Fibroblast of the aortic adventitia (primary cell): ENCODE measurements at places on chromosomes 11 and 22.

- DNase-seq, result peak; percentile 58
Observed at GRCh38 chr22:18024276-18024939, at the start of gene MICAL3. Gene MICAL3, minus strand, starts transcription at chr22:18024561. Its CDS starts 117,749 bp downstream, at chr22:17906812.

GRCh38 chr11:14764579-14765527, 121.2 kb downstream of the PDE3B start:
- DNase-seq, result peak; percentile 47

DNA sequence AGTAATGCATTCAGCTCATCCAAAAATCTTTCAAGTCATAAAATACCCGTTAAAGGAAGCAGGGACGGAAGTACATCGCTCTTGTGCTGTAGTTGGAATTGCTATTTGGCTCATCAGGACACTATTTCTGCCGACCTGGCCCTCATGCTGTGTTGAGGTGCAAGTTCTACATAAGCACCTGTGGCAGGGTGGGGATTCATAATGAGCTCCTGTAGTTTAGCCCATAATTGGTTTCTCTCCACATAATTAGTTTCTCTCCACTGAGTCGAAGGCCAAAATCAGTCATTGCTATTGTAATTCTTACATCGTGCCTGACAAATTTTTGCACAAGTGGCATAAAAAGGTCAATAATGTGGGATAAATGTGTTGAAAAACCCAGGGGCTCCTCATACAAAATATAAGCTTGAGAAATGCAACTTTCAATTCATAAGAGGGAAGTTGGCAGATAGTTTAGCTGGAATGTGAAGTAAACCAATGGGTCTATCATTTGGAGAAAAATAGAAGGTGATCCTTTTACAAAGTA, 14.9 kb upstream of the ISX start:
- no peak for DNase-seq

DNA sequence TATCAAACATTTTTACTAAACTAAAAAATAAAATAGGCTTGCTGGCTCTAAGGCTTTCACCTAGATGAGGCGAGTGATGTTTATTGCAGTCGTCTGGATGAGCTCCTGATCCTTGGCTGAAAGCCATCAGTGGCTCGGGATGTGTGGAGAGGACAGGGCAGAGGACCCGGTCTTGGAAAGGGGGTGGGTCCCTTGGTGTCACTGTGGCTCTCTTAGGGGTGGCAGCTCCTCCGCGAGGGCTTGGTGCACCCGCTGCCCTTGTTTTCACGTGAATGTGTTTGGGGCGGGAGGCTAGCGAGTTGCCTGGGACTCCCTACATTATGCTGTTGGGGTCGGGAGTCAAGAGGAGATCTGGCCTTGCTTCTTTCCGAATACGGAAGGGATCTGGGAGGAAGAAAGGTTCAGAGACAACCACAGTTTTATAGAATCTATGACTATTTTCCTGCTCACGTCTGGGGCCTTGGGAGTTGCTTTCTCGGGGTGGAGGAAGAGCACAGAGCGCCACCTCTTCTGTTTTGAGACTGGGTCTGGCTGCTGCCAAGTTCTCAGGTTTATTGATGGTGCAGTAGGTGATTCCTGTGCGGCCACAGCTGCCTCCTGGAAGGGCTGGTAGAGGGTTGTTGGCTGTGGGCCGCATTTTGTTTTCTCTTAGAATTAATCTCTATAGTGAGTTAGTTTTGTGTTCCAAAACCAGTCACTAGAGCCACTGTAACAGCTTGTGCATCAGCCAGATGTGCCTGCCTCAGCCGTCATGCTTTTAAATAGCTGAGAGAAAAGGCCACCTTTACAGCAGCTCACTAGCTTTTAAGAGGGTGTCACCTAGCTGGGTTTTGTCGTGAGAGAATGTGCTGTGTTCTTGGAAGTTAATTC, 12.8 kb downstream of the TBC1D22A start:
- DNase-seq, result no peak

DNA sequence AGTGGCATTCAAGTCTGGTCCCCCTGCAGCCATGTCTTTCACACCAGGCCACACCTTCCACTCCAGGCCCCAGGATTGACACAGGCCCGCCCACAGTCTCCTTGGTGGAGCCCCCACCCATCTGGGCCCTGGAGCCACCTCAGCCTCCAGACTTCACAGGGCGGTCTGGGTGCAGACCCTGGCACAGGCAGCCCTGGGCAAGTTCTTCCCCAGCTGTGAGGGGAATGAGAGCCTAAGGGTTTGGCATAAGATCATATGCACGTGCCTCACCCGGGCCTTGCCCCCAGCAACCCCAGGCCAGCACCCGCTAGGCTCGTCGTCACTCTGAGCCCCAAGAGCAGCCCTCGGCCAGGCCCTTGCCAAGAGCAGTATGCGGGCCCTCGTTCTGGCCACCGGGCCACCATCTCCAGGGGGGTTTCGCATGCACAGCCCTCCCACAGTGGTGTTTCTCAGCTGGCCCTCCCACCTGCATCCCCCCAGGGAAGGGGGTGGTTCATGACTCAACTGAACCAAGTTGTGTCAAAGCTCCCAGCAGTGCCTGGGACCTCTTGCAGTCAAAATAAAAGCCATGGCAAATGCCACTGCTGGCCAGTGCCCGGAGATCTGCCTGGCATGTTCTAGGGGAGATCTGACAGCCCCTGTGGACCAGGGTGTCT, 70.4 kb upstream of the KCNQ1OT1 start:
- no peak for DNase-seq

GRCh38 chr11:122664188-122664587, 8.7 kb downstream of the UBASH3B start:
- DNase-seq, result no peak
